ACHN (cell line): ENCODE measurements at places on chromosomes 7 and 10.
A peak's percentile ranks its signal among the peaks of the same experiment; 100 is the strongest.

DNA sequence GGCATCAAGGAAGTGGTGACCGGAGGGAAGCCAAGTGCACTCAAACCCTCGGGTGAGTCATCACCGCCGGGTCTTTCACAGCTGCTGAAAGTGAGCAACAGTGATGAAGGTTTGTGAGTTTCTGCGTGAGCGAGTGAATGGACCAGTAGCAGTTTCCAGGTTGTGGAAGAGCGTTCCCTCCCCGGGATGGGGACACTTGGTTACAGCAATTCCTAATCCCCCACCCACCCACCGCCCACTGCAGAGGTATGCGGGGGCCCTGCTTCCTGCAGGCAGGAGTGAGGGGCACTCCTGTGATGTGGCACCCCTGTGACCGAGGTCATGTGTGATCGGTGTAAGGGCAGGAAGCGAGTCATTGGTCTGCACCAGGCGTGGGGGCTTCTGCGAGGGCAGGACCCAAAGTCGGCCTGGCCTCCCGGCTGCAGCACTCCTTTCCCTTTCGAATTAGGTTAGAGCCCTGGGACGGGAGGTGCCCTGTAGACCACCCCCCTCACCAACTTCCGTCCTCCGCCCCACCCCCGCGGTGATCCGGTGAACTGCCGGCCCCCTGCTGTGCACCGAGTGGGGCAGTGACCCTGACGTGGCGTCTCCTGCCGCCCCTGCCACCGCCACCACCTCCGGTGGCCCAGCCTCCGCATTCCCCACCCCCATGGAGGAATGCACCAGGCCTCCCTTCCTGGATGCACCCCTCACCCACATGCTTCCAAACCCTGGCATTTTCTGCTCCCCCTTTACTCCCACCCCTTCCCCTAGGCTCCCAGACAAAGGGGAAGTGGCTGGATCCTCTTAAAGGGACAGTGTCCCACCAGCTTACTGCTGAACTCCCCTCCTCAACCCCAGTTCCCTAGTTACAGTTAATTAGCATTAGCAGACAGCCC lies 10.9 kb downstream of the LIMK1 start:
- peak; percentile 99 for DNase-seq

GRCh38 chr7:20438248-20438647 lies 107.5 kb downstream of the ITGB8 start:
- no peak for DNase-seq

DNA sequence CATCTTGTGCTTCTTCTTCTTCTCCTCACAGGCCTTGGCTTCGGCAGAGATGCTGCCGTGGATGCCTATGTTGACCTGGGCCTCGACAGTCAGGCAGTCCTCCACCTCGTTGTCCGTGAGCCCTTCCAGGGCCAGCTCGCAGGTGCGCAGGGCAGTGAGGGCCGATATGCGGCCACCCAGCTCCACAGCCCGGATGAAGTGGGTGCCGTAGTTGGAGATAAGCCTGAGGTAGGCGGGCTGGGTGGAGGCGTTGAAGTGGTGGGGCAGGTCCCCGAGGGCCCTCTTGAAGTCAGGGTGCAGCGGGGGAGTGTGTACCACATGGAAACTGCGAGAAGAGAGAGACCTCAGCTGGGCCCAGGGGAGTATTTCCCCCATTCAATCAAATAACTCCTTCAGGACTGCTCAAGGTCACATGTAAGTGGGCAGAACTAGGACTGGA lies 3.7 kb downstream of the PRF1 start:
- no peak for DNase-seq

- DNase-seq: no peak
Observed at GRCh38 chr10:60170250-60170649, 219.4 kb downstream of the ANK3 start.

GRCh38 chr10:116198676-116199035 lies 74.3 kb downstream of the GFRA1 start:
- DNase-seq: no peak

DNA sequence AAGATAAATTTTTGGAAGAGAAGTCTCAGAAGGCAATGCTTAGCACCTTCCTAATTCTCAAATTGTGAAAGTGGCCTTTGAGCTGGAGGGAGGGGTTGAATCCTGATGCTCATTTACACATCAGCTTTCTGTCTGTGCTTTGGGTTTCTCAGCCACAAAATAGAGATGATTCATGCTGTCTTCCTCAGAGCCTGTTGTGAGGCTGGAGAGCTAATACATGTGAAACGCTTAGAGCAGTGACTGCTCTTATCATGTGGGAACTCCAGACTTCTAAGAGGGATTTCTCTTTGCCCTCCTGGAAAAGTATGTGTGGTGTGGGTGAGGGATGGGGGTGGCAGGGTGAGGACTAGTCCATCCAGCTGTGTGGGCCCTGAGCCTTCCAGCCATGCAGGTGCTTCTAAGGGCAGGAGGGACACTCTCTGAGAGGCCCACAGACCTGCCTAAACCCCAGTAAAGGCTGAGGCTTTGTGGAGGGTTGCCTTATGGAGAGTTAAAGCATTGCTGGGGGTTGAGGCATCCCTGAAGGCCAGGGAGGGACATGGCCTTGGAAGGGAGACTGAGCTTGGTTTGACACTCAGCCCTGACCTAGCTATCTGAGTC lies 4.8 kb upstream of the EVX1 start:
- no peak for DNase-seq

GRCh38 chr7:139673230-139673629 lies 104.6 kb downstream of the HIPK2 start:
- no peak for DNase-seq

- no peak for DNase-seq
Observed at GRCh38 chr10:131920151-131920550, 19.3 kb downstream of the PPP2R2D start.

DNA sequence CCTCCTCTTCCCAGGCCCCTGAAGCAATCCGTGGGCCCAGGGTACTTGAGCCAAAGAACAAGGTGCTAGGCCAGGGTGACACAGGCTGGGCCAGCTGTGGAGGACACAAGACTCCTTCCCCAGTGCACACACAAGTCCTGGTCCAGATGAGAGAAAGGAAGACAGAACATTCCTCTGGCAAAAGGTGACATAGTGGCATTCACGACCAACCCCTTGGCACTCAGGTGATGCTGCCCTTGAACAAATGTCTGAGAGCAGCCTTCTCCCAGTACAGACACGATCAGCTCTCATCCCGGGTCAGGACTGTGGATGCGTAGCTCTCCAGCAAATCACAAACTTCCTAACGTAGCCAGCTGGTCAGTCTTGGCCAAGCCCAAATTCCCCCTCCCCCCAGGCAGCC lies 118.5 kb downstream of the OAT start:
- DNase-seq: no peak

GRCh38 chr10:119336599-119336998 lies 129.2 kb downstream of the GRK5 start:
- no peak for DNase-seq

DNA sequence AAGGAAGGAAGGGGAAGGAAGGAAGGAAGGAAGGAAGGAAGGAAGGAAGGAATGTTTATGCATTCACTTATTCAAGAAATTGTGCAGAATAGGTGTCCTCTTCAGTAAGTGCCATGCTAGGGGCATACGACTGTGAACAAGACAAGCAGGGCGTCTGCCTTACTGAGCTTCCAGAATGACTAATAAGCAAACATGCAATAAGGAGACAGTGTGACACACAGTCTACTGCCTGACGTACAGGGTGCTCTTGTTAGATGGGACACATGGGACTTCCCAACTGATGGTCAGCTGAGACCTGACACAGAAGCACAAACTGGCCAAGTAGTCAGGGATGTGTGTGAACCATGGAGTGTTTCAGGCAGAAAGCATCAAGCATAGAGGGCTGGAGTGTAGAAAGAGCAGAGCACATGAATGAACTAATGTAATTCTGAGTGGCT lies 18.2 kb downstream of the DNAJC12 start:
- DNase-seq: peak; percentile 32

- no peak for DNase-seq
Observed at GRCh38 chr7:98472521-98472954, 71.6 kb upstream of the BAIAP2L1 start.

GRCh38 chr10:62734781-62735463 lies 69.6 kb upstream of the ADO start:
- DNase-seq: no peak

- no peak for DNase-seq
Observed at GRCh38 chr10:121947343-121948330, 19.8 kb upstream of the ATE1 start.

GRCh38 chr10:95477175-95477520 lies 84.0 kb downstream of the SORBS1 start:
- DNase-seq: no peak

GRCh38 chr10:88934900-88935672 lies 17.5 kb downstream of the ACTA2 start:
- DNase-seq: peak; percentile 81

GRCh38 chr10:112746329-112746728 lies 203.7 kb upstream of the TCF7L2 start:
- no peak for DNase-seq

- peak; percentile 27 for DNase-seq
Observed at GRCh38 chr7:100675105-100675451, 1.5 kb downstream of the GNB2 start.

DNA sequence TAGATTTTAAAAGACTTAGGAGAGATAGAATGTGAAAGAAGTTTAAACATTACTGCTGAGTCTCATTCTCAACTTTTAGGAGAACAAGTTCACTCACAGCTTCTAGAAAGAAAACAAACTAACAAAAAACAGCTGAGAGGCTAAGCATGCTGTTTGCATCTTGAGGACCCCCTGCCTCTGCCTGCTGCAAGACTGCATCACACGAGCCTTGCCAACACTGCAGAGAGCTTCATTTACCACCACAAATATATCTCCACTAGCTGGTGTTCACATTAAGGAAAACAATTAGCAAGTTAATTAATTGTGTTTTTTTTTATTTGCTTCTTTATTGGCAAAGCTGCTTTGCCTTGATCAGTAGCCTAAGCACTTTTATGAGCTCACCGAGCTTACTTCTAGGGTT lies 336.6 kb upstream of the KIAA1217 start:
- no peak for DNase-seq
